ENCODE measurements at places on chromosomes 2 and 18. TPM values are rescaled to one million over a fixed set of nuclear protein-coding genes. Genes with fewer than 3 reads are reported as not detected.

The CDH20 gene
- total RNA-seq, result not detected

The BMP10 gene
- not detected for total RNA-seq

DNA sequence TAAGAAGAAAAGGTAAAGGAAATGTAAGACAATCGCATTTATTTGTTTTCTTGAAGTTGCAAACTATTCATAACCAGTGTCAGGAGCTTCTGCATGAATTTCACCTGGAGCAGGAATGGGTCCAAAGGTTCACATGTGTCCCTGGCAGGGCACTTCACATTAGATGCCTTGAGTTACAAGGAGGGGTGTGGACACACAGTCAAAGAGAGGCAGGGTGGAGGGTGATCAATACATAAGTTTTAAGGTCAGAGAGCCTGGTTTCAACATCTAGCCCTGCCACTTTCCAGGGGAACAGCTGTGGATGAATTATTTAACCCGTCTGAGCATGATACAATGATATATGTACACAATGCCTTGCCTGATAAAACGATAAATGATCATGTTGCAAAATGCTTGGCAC, 321.4 kb downstream of the CYP26B1 start:
- H3K27ac ChIP-seq, result no peak overlapping the region
- H3K36me3 ChIP-seq, result no peaks in the 10 kb centered on the region
- H3K27me3 ChIP-seq, result peaks cover 12% of the 10 kb centered on the region
- no peaks in the 10 kb centered on the region for H3K4me1 ChIP-seq
- H3K4me3 ChIP-seq, result no peak overlapping the region

- no peaks in the 10 kb centered on the region for H3K27me3 ChIP-seq
- no peaks in the 10 kb centered on the region for H3K4me1 ChIP-seq
- peaks cover 2% of the 10 kb centered on the region for H3K36me3 ChIP-seq
- H3K4me3 ChIP-seq, result no peak overlapping the region
- no peak overlapping the region for H3K27ac ChIP-seq
- DNase-seq, result no peak
These were observed 115.6 kb upstream of the RMDN2 start for GRCh38 chr2:37809525-37809924.

DNA sequence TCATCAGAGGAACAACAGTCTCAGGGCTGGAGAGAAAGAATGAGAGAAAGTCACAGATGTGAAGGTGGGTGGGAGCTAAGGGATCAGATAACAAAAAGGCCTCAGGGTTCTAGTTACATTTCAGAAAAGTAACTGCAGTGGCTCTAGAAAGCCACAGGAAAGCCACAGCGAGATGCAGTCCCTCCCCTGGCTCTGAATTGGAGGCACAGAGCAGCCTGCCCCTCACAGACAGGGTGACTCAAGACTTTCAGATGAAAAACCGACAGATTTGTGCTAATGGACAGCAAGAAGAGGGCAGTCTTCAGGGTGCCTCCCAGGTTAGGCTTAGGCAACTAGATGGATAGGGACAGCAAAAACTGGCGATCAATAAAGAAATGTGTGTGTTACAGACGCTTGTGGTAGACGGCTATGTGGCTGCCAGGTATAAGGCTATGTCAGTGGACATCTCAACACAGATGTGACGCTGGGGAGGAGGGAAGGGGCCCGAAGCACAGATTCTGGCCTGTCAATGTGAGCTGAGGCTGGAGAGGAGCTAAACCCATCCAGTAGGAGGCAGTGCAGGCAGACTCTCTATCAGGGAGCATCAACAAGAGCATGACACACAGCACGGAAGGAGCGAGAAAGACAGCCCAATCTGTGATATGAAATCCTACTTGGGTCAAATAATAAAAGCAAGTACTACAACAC, 26.2 kb downstream of the UNC50 start:
- peak; percentile 89 for DNase-seq
- peak overlapping the region; percentile 95 for H3K27ac ChIP-seq
- H3K4me1 ChIP-seq, result peaks cover 40% of the 10 kb centered on the region
- H3K4me3 ChIP-seq, result peak overlapping the region; percentile 58
- H3K27me3 ChIP-seq, result no peaks in the 10 kb centered on the region
- H3K36me3 ChIP-seq, result peaks cover 52% of the 10 kb centered on the region

DNA sequence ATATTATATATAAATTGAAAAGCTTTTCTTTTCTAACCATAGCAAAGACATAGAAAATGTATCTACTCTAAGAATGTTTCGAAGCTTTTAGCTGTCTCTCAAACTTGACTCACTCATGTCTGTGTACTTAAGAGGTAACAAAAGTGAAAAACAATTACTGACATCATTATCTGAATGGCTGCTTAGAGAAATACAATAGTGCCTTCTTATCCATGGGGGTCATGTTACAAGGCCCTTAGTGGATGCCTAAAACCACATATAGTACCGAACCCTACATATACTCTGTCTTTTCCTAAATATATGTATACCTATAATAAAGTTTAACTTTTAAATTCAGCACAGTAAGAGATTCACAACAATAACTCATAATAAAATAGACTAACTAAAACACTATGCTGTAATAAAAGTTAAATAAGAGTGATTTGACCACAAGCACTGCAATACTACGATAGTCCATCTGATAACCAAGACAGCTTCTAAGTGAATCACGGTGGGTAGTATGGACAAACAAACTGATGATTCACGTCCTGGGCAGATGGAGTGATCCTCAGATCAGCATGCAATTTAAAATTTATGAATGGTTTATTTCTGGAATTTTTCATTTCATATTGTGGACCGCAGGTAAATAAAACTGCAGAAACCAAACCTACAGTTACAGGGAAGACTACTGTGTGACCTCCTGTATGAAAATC, 246.2 kb downstream of the XIRP2 start:
- no peak for DNase-seq
- no peaks in the 10 kb centered on the region for H3K4me1 ChIP-seq
- no peak overlapping the region for H3K27ac ChIP-seq
- no peak overlapping the region for H3K4me3 ChIP-seq

GRCh38 chr2:10576456-10576855, 113.3 kb downstream of the NOL10 start:
- peaks cover 5% of the 10 kb centered on the region for H3K4me1 ChIP-seq
- H3K27me3 ChIP-seq, result no peaks in the 10 kb centered on the region
- no peak overlapping the region for H3K27ac ChIP-seq
- peaks cover 31% of the 10 kb centered on the region for H3K36me3 ChIP-seq
- H3K4me3 ChIP-seq, result no peak overlapping the region

The DQX1 gene
- total RNA-seq, result 0.38 TPM

GRCh38 chr2:33321876-33322483, 154.5 kb upstream of the RASGRP3 start:
- peaks cover 3% of the 10 kb centered on the region for H3K27me3 ChIP-seq
- peak overlapping the region; percentile 48 for H3K4me3 ChIP-seq

- no peak overlapping the region for H3K27ac ChIP-seq
- H3K4me1 ChIP-seq, result no peaks in the 10 kb centered on the region
- no peaks in the 10 kb centered on the region for H3K36me3 ChIP-seq
These were observed 582.6 kb downstream of the NRXN1 start for GRCh38 chr2:50449306-50449705.

- no peak overlapping the region for H3K27ac ChIP-seq
- peaks cover 79% of the 10 kb centered on the region for H3K27me3 ChIP-seq
- no peaks in the 10 kb centered on the region for H3K36me3 ChIP-seq
- DNase-seq, result no peak
These were observed 620 bp upstream of the SLC9A2 start for GRCh38 chr2:102618452-102619413.

- no peak for DNase-seq
- no peak overlapping the region for H3K27ac ChIP-seq
- H3K36me3 ChIP-seq, result peaks cover 12% of the 10 kb centered on the region
- peaks cover 3% of the 10 kb centered on the region for H3K4me1 ChIP-seq
- no peak overlapping the region for H3K4me3 ChIP-seq
These were observed 872.2 kb upstream of the ID2 start for GRCh38 chr2:7809640-7810039.

GRCh38 chr2:184532551-184532950, 65.8 kb upstream of the ZNF804A start:
- DNase-seq, result no peak
- H3K27me3 ChIP-seq, result no peaks in the 10 kb centered on the region
- H3K27ac ChIP-seq, result no peak overlapping the region
- no peaks in the 10 kb centered on the region for H3K4me1 ChIP-seq

DNA sequence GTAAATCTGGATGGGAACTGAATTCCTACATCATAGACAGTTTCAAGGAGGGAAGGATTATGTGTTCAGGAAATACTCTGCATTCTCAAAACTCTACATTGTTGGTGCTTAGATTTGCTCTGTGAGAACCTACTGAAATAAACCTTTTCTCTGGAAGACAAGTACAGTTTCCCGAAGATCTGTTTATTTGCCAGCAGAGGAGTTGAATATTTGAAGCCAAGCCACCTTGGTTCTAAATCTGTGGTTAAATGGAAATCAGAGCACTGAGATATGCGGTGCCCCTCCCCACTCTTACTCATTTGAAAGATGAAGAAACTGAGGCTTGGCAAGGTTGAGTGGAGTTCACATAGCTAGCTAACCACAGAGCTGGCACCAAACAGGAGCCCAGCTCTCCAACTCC, 146.3 kb upstream of the CTAGE1 start:
- no peak for DNase-seq
- H3K36me3 ChIP-seq, result no peaks in the 10 kb centered on the region
- peaks cover 39% of the 10 kb centered on the region for H3K27me3 ChIP-seq

GRCh38 chr18:33700513-33700976, 122.5 kb downstream of the ASXL3 start:
- H3K4me1 ChIP-seq, result no peaks in the 10 kb centered on the region
- no peak for DNase-seq
- H3K36me3 ChIP-seq, result no peaks in the 10 kb centered on the region
- no peaks in the 10 kb centered on the region for H3K27me3 ChIP-seq
- no peak overlapping the region for H3K27ac ChIP-seq

DNA sequence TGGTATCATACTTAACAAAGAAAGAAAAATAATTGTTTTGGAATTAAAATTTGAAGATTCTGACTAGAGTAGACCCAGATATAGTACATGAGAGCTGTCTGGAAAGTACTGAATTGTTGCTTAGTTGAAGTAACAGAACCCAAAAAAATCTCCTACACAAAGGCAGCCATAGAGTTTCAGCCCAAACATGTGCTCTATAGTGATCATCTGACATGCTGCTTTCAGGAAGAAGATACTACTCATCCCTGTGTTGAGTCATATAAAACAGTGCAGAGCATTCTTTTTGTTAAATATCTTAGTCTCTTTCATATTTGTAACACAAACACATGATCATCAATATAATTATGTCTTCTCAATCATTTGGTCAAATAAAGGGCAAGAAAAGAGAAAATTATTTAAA, 84.8 kb upstream of the PTPRM start:
- H3K27ac ChIP-seq, result no peak overlapping the region
- H3K36me3 ChIP-seq, result no peaks in the 10 kb centered on the region
- H3K4me1 ChIP-seq, result no peaks in the 10 kb centered on the region
- H3K27me3 ChIP-seq, result no peaks in the 10 kb centered on the region
- no peak for DNase-seq

The ADD2 gene
- total RNA-seq, result 0.45 TPM

DNA sequence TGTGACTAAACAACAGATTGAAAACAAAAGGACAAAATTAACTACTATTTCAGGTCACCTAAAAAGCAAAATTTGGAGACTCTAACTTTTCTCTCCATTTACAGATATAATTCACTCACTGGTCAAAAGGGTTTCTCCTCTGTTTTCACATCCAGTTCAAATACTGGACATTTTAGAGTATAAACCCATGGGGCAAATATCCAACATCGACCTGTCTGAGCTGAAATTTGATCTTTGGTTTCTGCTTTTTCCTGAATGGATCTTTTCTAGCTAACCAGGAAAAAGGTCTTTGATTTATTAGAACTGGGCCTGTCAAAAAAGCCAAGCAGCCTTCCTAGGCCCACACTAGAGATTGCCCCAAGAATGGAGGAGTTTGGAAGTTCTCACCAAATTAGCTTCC, 69.3 kb upstream of the SATB2 start:
- no peak for DNase-seq
- H3K36me3 ChIP-seq, result no peaks in the 10 kb centered on the region
- no peaks in the 10 kb centered on the region for H3K27me3 ChIP-seq

DNA sequence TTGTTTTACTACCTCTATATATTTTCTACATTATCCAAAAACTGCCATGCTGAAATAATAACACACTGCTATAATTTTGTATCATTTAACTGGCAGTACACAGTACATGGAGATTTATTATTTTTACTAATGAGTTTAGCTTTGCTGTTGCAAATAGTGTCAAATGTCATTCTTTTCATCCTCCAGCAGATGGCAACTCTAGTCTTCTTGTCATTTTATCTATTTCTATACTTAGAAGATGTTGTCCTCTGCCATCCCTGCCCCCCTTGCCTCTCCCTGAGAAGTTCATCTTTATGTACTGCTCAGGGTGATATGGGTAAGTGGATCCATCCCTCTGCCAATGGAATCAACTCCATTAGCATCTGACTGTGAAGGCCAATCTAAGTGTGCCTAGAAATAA, 21.7 kb upstream of the LRRTM1 start:
- no peak overlapping the region for H3K27ac ChIP-seq
- no peaks in the 10 kb centered on the region for H3K36me3 ChIP-seq
- no peak overlapping the region for H3K4me3 ChIP-seq
- DNase-seq, result no peak
- peaks cover 3% of the 10 kb centered on the region for H3K27me3 ChIP-seq

The LRRC30 gene
- not detected for total RNA-seq

The RNF125 gene
- 26.1 TPM for total RNA-seq

GRCh38 chr2:196356332-196356731, 185.0 kb upstream of the STK17B start:
- peaks cover 7% of the 10 kb centered on the region for H3K36me3 ChIP-seq
- H3K4me1 ChIP-seq, result peaks cover 11% of the 10 kb centered on the region
- no peak for DNase-seq
- H3K27ac ChIP-seq, result no peak overlapping the region

- peaks cover 19% of the 10 kb centered on the region for H3K27me3 ChIP-seq
- DNase-seq, result no peak
- H3K36me3 ChIP-seq, result no peaks in the 10 kb centered on the region
- H3K4me1 ChIP-seq, result no peaks in the 10 kb centered on the region
These were observed 30.7 kb downstream of the EFR3B start for GRCh38 chr2:25072606-25073005.

DNA sequence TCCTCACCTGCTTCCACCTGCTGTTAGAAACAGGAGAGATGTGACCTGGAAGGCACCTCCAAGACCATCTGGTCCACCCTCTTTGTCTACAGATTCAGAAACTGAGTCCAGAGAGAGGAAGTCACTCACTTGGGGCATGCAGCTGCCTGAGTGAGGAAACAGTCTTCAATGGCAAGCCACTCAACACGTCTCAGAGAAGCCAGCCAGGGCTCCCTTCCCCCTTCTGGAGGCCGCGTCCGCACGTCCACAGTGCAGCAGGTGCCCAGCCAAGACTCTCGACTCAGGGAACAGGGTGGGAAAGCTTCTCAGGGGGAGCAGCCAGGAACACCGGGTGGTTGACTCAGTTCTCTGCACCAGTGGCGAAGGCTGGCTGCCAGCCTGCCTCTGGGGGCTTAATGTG, 201.7 kb downstream of the BCL11A start:
- H3K36me3 ChIP-seq, result no peaks in the 10 kb centered on the region
- H3K4me1 ChIP-seq, result peaks cover 13% of the 10 kb centered on the region
- no peak overlapping the region for H3K27ac ChIP-seq
- DNase-seq, result no peak

The MBOAT2 gene
- 8.0 TPM for total RNA-seq

- H3K27ac ChIP-seq, result no peak overlapping the region
- H3K36me3 ChIP-seq, result no peaks in the 10 kb centered on the region
- H3K4me1 ChIP-seq, result peaks cover 3% of the 10 kb centered on the region
- no peak overlapping the region for H3K4me3 ChIP-seq
These were observed 650 bp downstream of the LHCGR start for GRCh38 chr2:48754874-48755273.

GRCh38 chr2:226439337-226439736, 360.3 kb downstream of the IRS1 start:
- peaks cover 15% of the 10 kb centered on the region for H3K27me3 ChIP-seq
- H3K36me3 ChIP-seq, result no peaks in the 10 kb centered on the region
- no peak overlapping the region for H3K27ac ChIP-seq
- DNase-seq, result no peak
- no peak overlapping the region for H3K4me3 ChIP-seq
- no peaks in the 10 kb centered on the region for H3K4me1 ChIP-seq
